ENCODE measurements at places on chromosomes 7 and 10.

- DNase-seq = peak; percentile 60
These were observed 56.7 kb downstream of the VSTM4 start for GRCh38 chr10:49058463-49059255.

DNA sequence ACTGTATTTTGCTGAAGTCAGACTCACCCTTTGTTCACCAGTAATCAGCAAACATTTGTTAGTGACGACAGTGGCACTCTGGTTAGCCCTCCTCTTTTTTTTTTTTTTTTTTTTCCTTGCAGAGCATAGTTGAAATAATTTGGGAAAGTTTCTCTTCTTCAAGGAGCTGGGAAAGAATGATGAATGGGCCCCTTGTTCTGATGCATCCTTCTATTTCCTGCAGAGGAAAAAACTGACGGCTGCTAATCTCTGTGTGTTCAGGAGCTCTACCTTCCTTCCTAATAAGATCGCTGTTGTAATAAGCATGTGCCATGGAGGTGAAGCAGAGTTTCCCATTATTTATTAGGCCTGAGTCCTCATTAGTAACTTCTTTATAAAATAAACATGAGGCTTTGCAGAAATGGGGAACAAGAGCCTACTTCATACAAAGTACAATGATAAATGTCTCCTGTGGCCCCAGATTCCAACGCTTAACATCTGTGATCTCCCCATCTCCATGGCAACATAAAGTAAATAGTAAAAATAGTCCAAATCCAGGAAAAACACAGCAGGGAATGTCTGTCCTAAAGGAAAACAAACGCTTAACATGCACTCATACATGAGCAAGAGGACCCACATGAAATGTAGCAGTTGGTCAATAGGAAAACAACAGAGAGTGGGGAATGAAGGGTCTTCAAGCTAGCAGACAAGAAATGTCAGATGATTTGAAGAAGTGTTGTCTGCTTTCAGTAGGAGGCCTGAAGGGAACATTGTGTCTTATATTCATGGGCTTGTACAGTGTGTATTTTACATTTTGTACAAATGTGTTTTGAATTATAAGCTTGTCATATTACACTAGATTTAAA is 59.1 kb upstream of the CALD1 start:
- DNase-seq = peak; percentile 80

GRCh38 chr7:46015107-46015868 is 94.2 kb upstream of the IGFBP3 start:
- DNase-seq = peak; percentile 40

GRCh38 chr7:134552105-134552504 is 3.2 kb downstream of the AKR1B15 start:
- no peak for DNase-seq

- no peak for DNase-seq
These were observed 36.5 kb downstream of the KMT2C start for GRCh38 chr7:152399344-152399743.

GRCh38 chr7:128381161-128381821 is 19.8 kb upstream of the PRRT4 start:
- no peak for DNase-seq

DNA sequence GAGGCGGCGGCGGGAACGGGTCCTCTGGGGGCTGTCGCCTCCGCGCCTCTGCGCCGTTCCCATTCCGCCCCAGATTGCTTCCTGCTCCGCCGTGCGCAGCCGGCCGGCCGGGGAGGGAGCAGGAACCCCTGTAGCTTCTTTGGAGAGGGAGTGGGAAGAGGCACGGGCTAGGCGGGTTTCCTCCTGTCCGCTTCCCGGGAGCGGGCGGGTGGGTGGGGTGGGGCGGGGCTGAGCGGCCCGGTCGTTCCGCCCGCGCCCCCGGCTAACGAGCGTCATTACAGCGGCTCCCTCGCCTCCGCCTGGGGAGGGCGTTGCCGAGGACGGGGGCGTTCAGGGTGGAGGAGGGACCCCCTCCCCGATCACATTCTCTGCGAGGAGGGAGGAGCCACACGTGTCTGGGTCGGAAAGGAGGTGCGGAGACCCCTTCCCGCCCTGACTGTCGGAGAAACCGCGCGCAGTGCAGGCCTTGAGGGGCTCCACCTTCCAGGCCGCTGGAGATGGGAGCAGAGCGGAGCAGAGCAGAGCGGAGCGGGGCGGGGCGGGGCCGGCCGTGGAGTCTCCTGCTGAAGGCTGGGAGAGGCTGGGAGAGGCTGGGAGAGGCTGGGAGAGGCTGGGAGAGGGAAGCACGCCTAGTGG is 39.7 kb downstream of the AGAP3 start:
- no peak for DNase-seq

- DNase-seq = no peak
These were observed 130.7 kb downstream of the CELF2 start for GRCh38 chr10:11148142-11149028.

GRCh38 chr10:23095966-23096801 is 805 bp downstream of the MSRB2 start:
- DNase-seq = peak; percentile 71

GRCh38 chr7:117384688-117385362 is 42.5 kb downstream of the ASZ1 start:
- DNase-seq = no peak

GRCh38 chr10:52128056-52128683 is 185.9 kb upstream of the DKK1 start:
- no peak for DNase-seq

- DNase-seq = peak; percentile 15
These were observed 828 bp downstream of the BNIP3 start for GRCh38 chr10:131980761-131981428.

DNA sequence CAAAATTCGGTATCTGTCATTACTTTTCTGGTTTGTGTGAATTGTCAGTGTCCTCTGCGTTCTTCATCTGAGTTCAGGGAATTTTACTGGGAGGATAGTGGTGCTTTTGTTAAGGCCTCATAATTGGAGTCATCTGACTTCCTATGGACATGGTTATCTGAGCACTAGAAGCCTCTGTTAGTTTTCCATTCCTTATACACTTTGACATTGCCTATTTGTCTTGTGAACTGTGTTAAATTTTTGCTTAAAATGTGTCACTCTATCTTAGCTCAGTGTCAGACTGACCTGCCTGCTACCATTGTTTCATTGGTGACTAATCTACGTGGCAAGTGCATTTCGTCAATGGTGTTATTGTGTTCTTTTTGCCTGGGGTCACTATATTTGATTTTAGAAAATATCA is 253.3 kb downstream of the SEMA3A start:
- no peak for DNase-seq

GRCh38 chr10:86258941-86259340 is 107.7 kb downstream of the GRID1 start:
- no peak for DNase-seq

- DNase-seq = no peak
These were observed 276.5 kb downstream of the DGKB start for GRCh38 chr7:14626076-14626475.

GRCh38 chr10:84172467-84173356 is 889 bp upstream of the GPR15LG start:
- DNase-seq = no peak

- no peak for DNase-seq
These were observed 101.8 kb downstream of the JMJD1C start for GRCh38 chr10:63363951-63364350.

DNA sequence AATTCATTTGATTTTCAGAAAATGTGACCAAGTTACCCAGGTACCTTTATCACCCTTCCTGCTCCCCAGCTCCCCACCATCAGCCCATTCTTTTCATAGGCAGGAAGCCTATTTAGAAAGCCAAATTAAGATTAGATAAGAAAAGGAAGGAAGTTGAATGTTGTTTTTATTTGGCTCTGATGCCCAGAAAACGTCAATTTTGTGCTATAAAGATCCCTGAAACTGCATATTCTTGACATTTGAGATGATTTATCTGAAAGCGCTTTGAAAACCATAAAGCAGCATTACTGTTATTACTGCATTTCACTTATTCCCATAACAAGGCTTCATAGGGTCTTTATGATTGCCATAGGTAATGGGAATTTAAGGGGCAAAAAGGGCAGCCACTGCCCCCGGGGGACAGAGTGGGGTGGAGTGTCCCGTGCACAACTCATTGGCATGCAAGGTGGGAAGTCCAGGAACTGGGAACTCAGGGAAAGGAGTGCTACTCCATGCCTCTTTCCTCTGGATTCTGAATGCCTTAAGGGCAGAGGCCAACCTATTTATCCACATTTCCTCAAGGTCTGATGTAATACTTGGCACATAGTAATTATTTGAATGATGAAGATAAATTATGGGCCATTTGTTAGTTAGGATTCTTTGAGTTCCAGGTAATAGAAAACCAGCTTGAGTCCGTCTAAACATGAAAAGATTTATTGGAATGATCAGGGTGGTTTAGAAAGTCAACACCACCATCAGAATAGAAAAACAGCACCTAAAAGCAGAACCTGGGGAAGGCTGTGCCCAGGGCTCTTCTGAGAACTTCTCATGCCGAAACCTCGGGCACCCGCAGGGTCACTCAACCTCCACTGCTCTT is 100.6 kb upstream of the ELMO1 start:
- no peak for DNase-seq

GRCh38 chr10:78283069-78283682 is 249.5 kb downstream of the RPS24 start:
- DNase-seq = no peak

DNA sequence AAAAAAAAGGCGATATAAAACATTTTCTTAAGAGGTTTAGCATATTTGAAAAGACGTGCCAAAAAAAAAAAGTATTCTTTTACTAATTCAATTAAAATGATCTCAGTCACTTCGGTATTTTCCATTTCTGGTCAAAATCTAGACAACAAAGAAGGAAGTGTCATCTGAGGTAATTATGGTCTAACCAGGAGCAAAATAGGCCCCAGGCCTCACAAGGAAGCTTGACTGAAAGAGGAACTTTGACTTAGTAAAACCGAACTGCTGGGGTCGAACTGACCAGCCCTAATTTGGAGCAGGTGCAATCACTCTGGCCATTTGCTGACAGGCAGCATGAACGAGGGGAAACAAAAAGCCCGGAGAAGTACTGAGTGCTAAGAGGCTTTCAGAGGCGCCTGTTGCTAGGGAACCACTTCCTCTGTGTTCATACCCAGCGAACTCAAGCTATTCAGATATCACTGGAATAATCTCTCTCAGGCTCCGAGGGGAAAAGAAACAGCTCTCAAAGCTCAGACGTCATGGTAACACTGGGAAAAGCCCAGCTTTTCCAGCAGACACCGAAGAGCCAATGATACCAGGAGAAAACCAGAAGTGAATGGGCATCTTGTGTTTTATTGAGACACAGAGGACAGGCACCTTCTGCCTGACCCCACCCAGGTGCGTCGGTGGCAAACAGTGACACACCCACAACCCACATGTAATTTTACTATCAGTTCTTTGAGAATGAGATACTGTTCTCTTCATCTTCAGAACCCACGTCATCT is 126.5 kb downstream of the FAM107B start:
- DNase-seq = peak; percentile 62

DNA sequence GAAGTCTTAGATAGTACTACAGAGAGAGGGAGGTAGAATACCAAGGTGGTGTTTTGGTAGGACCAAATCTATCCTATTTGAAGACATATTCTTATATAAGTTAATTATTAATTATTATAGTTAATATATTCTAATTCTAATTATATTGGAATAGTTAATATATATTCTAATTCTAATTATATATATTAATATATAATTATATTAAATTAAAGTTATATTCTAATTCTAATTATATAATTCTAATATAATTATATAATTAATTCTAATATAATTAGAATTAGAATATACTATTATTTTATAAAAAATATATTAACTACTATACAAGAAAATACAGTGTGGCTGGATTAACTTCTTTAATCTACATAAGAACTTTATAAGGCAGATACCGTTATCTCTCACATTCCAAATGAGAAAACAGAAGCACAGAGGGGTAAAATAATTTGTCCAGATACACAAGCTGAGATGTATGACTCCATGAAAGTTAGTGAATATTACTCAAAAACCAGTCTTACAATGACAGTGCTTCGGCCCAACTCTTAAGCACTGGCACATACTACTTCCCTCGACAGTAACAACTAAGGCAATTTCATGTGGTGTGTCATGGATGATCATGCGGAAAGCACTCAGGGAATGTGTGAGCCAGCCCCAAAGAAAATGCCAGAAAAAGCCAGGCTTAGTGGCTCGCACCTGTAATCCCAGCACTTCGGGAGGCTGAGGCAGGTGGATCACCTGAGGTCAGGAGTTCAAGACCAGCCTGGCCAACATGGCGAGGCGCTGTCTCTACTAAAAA is 42.6 kb downstream of the TYW1B start:
- DNase-seq = peak; percentile 67

DNA sequence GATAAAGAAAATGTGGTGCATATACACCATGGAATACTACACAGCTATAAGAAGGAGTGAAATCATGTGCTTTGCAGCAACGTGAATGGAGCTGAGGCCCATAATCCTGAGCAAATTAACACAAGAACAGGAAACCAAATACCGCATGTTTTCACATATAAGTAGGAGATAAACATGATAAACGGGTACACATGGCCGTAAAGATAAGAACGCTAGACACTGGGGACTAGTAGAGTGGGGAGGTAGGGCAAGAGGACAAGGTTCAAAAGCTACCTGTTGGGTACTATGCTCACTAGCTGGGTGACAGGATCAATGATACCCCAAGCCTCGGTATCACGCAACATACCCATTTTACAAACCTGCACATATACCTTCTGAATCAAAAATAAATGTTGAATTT is 113.7 kb downstream of the CSTF2T start:
- DNase-seq = no peak

DNA sequence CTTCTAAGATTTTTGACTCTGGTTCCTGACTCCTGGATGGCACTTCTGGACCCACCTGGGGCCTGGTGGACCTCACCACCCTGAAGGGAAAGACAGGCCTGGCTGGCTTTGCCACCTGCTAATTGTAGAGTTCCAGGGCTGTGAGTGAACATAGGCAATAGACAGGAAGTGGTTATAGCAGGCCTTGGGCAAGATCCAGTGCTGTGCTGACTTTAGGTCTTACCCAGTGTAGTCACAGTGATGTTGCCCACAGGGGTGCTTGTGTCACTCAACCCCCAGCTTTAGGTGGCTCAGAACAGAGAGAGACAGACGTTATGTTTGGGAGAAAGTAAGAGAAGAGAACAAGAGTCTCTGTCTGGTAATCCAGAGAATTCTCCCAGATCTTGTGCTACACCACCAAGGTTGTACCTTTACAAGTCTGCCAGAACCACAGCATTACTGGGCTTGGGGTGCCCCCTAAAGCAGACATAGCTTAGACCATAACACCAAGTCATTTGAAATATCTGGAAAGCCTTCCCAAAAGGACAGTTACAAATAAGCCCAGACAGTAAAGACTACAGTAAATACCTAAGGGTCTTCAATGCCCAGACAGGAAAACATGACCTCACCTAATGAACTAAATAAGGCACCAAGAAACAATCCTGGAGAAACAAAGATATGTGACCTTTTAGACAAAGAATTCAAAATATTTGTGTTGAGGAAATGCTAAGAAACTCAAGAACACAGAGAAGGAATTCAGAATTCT is 303.4 kb downstream of the PCLO start:
- peak; percentile 13 for DNase-seq

- DNase-seq = no peak
These were observed 3.2 kb downstream of the SNCG start for GRCh38 chr10:86961481-86962091.
